B cell (primary cell): ENCODE measurements at places on chromosomes 11 and 22.

GRCh38 chr22:30763815-30764673 lies 69.4 kb downstream of the OSBP2 start:
- H3K27ac ChIP-seq: no peak overlapping the region
- H3K4me1 ChIP-seq: no peaks in the 10 kb centered on the region
- DNase-seq: peak; percentile 56

- no peaks in the 10 kb centered on the region for H3K4me1 ChIP-seq
- H3K36me3 ChIP-seq: no peaks in the 10 kb centered on the region
- H3K27me3 ChIP-seq: no peaks in the 10 kb centered on the region
- H3K27ac ChIP-seq: no peak overlapping the region
- DNase-seq: no peak
Measured at GRCh38 chr11:1230121-1230455, 7.2 kb downstream of the MUC5B start.

- H3K27ac ChIP-seq: no peak overlapping the region
- no peak overlapping the region for H3K4me3 ChIP-seq
- no peaks in the 10 kb centered on the region for H3K27me3 ChIP-seq
- H3K4me1 ChIP-seq: peaks cover 14% of the 10 kb centered on the region
- no peaks in the 10 kb centered on the region for H3K36me3 ChIP-seq
Measured at GRCh38 chr11:69512136-69512535, 30.7 kb downstream of the LINC01488 start.

DNA sequence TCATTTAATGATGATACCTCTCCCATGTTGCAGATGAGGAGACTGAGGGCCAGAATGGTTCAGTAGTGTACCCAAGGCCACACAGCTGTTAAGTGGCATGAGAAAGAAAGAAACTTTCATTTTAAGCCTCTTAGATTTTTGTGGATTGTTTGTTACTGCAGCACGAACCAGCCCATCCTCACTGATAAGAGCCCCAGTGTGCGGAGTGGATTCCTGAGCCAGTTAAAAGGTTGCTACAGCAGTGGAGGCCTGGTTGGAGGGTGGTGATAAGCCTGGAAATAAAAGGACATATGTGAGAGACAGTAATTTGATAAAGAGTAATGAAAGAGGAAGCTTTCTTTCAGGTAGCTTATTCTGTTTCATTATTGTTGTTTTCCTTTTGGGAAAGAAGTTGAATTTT lies 89.0 kb downstream of the ATXN10 start:
- no peak for DNase-seq
- no peak overlapping the region for H3K4me3 ChIP-seq
- no peaks in the 10 kb centered on the region for H3K4me1 ChIP-seq

DNA sequence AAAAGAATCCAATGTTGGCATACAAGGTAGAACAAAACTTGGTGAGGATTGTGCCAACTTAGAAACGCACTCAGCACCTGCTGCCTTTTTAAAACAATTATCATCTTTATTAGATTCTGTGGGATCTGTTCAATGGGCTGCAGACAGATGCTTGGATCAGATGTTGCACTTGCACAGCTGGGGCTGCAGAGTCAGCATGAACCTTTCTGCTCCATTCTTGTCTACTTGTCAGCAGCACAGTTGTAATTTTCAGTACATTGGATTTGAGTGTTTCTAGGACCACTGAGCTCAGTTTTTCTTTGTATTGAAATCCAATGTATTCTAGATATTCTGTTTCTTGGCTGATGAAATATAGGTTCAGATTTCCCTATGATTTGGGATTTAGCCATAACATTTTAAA lies 164.5 kb downstream of the LUZP2 start:
- no peak overlapping the region for H3K4me3 ChIP-seq
- H3K27ac ChIP-seq: no peak overlapping the region
- H3K36me3 ChIP-seq: no peaks in the 10 kb centered on the region
- no peaks in the 10 kb centered on the region for H3K4me1 ChIP-seq
- no peak for DNase-seq
- H3K27me3 ChIP-seq: no peaks in the 10 kb centered on the region

DNA sequence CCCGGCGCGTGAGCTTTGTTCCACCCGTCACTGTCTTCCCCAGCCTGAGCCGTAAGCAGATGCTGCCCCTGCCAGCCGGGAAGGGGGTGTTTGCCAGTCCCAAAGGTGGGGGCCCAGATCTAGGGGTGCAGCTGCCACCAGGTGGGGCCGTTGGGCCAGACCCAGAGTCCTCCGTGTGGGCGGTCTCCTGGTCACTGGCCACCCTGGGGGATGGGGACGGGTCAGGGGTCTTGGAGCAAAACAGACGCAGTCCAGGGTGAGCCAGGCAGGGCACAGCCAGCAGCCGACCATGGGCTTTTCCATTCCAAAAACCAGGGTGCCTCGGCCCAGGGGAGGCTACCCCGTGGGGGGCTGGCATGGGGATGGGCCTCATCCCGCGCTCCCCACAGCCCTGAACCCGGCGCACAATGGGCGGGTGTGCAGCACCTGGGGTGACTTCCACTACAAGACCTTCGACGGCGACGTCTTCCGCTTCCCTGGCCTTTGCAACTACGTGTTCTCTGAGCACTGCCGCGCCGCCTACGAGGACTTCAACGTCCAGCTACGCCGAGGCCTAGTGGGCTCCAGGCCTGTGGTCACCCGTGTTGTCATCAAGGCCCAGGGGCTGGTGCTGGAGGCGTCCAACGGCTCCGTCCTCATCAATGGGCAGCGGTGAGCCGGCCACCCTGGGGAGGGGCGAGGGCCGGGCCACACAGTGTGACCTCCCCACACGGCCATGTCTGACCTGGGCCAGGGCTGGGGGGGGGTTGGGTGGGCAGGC lies 3.5 kb downstream of the MUC5B start:
- H3K36me3 ChIP-seq: no peaks in the 10 kb centered on the region
- no peaks in the 10 kb centered on the region for H3K27me3 ChIP-seq
- no peak for DNase-seq
- H3K27ac ChIP-seq: no peak overlapping the region

DNA sequence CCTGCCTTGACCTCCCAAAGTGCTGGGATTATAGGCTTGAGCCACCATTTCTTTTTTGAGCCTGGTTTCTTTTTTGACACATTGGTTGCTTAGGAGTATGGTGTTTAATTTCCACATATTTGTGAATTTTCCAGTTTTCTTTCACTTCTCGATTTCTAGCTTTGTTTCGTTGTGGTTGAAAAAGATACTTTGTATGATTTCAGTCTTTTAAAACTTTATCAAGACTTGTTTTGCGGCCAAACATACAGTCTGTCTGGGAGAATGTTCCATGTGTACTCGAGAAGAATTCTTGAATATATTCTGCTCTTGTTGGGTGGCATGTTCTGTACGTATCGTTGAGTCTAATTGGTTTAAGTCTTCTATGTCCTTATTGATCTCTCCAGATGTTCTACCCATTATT lies 20.8 kb downstream of the SHANK3 start:
- H3K4me1 ChIP-seq: no peaks in the 10 kb centered on the region
- no peaks in the 10 kb centered on the region for H3K27me3 ChIP-seq
- H3K36me3 ChIP-seq: no peaks in the 10 kb centered on the region
- H3K4me3 ChIP-seq: no peak overlapping the region
- no peak for DNase-seq

- DNase-seq: no peak
- no peak overlapping the region for H3K4me3 ChIP-seq
- H3K27ac ChIP-seq: no peak overlapping the region
- H3K36me3 ChIP-seq: no peaks in the 10 kb centered on the region
- H3K4me1 ChIP-seq: no peaks in the 10 kb centered on the region
Measured at GRCh38 chr11:131195661-131196517, 174.5 kb upstream of the NTM start.

DNA sequence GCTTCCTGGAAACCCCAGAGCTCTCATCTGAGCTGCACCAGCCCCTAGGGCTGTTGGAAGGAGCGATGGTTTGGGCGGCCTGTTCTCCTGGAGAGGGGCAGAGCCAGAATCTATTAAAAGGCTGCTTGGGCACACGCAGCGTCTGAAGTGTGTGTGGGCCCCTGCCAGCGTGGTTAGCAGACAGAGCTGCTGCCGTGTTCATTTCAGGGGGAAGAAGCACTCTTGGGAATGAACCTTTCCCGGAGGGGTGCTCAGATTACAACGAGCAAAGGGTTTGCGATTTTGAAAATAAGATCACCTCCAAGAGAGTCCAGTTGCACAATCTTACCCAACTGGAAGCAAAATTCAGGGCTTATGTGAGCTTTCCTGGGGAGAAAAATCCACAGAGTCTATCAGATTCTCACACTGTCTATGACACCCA lies 12.9 kb downstream of the ANO1 start:
- H3K4me3 ChIP-seq: no peak overlapping the region
- H3K4me1 ChIP-seq: no peaks in the 10 kb centered on the region
- no peaks in the 10 kb centered on the region for H3K36me3 ChIP-seq
- H3K27ac ChIP-seq: no peak overlapping the region
- no peaks in the 10 kb centered on the region for H3K27me3 ChIP-seq
- no peak for DNase-seq

DNA sequence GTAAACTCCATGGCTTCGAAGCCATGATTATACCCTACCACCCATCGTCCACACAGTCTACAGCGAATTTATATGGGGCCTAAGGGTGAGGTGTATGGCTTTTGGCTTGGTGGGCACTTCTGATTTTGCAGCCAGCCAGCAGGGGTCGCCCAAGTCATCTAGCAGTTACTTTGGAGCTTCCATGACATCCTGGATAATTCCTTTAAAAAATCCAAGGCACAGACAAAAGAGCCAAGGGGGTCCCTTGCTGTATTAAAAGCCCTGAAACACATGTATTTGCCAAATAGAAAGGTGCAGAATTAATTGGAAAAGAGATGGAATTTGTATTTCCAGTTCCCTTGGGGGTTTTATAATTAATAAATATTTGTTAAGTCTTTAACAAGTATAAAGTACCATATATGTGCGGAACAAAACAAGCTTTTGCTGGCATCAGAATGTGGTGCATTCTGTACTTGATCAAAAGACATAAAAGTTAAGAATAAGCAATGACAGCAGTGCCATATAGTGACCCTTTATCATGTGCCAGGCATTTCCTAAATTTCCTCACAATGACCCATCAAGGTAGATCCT lies 132.8 kb upstream of the PITPNB start:
- no peak overlapping the region for H3K27ac ChIP-seq
- H3K36me3 ChIP-seq: no peaks in the 10 kb centered on the region
- no peak overlapping the region for H3K4me3 ChIP-seq
- H3K4me1 ChIP-seq: no peaks in the 10 kb centered on the region
- no peak for DNase-seq

DNA sequence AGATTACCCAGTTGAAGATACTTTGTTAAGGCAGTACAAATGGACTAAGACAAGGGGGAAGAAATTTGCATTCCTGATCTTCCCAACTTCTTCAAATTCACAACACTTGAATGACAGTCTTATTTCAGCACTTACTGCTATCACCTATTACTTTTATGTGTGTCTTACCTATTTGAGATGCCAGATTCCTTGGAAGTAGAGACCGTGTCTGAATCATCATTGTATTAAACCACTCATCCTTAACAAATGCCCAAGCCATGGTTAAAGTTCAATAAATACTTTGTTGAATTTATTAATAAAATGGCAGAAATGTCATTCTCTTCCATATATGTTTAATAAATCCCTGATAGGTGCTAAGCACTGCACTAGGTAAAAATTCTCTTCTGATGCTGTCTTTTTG lies 18.3 kb downstream of the SC5D start:
- peaks cover 22% of the 10 kb centered on the region for H3K36me3 ChIP-seq
- no peaks in the 10 kb centered on the region for H3K27me3 ChIP-seq
- H3K4me3 ChIP-seq: no peak overlapping the region

DNA sequence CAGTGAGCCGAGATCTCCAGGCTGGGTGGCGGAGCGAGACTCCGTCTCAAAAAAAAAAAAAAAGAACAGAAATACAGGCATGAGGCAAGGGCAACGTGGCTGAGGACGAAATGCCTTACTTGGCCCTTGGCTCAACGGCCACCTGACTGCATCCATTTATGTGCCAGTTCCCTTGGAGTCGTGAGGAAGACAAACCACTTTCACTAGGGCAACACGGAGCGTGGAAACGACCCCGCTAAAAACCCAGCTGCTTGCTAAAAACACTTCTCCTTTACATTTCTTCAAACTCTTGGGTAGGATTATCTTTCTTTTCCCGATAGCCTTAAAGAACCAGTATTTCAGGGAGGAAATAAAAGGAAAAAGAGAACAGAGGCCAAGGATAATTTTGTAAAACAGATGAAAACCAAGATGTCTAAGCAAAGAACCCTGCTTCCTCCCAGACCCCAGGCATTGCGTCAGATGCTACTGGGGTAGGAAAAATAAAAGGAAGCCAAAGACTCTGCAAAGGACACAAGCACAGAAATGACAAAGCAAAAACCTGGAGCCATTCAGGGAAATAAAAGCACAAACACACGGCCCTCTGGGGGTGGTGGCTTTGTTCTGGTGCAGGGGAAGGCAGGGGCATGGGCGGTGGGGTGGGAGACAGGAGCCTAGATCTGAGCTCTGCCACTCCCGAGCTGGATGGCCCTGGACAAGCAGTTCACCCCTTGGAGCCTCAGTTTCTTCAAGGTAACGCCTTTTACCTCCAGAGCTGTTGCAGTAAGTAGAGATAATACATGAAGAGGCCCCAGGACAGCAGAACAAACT lies 37.0 kb downstream of the PC start:
- no peak overlapping the region for H3K4me3 ChIP-seq
- DNase-seq: no peak
- no peaks in the 10 kb centered on the region for H3K4me1 ChIP-seq
- no peaks in the 10 kb centered on the region for H3K27me3 ChIP-seq

DNA sequence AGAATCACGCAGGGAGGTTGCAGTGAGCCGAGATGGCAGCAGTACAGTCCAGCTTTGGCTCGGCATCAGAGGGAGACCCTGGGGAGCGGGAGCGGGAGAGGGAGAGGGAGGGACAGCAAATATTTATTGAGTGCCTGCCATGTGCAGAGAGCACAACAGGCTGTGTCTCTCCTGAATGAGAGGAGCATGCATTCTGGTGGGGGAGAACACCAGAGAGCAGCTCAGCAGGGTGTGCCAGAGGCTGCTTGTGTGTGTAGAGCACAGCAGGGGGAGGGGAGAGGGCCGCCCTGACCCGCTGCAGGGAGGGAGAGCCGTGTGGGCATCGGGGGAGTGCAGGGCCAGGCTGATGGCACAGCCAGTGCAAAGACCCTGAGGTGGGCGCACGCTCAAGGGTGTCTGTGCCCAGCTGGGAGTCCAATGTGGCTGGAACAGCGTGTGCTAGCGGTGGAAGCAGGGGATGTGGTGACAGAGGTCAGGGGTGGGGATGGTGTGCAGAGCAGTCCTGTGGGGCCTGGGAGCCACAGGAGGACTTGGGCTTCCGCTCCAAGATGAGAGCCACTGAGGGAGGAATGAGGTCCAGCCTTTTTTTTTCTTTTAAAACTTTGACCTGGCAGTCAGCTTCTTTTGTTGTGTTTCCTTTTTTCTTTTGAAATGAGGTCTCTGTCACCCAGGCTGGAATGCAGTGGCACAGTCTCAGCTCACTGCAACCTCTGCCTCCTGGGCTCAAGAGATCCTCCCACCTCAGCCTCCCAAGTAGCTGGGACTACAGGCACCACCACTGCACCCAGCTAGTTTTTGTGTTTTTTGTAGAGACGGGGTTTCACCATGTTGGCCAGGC lies 12.0 kb downstream of the PPIL2 start:
- H3K27me3 ChIP-seq: no peaks in the 10 kb centered on the region
- peaks cover 52% of the 10 kb centered on the region for H3K36me3 ChIP-seq
- no peak overlapping the region for H3K27ac ChIP-seq

- H3K36me3 ChIP-seq: no peaks in the 10 kb centered on the region
- no peak overlapping the region for H3K27ac ChIP-seq
- H3K27me3 ChIP-seq: no peaks in the 10 kb centered on the region
- no peak for DNase-seq
- no peaks in the 10 kb centered on the region for H3K4me1 ChIP-seq
Measured at GRCh38 chr11:73513707-73514106, 84.2 kb downstream of the FAM168A start.

- no peak overlapping the region for H3K27ac ChIP-seq
- peaks cover 27% of the 10 kb centered on the region for H3K4me1 ChIP-seq
- no peaks in the 10 kb centered on the region for H3K36me3 ChIP-seq
- H3K27me3 ChIP-seq: no peaks in the 10 kb centered on the region
- no peak for DNase-seq
- no peak overlapping the region for H3K4me3 ChIP-seq
Measured at GRCh38 chr11:66047541-66048365, 1.2 kb downstream of the GAL3ST3 start.
